ENCODE measurements at places on chromosomes 2 and 18.

- DNase-seq, result no peak
Measured at GRCh38 chr2:127044165-127044718, 62.7 kb downstream of the BIN1 start.

- peak; percentile 45 for DNase-seq
Measured at GRCh38 chr2:230866756-230867523, 2.2 kb downstream of the ITM2C start.

DNA sequence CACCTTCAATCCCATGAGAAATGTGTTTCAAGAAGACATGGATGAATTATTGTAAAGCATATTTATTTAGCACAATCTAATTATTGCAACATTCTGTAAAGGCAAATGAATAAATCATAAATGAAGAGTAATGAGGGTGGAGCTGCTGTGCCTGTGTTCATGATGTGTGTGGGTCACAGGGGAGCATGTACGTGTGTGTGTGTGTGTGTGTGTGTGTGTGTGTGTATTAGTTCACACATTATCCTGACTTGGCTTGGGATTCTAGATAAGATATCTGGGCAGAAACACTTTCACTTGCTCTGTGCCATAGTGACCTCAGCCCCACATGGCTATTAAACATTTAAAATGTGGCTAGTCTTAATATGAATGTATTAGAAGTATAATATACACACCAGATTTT is 361.8 kb downstream of the ALK start:
- DNase-seq, result no peak

DNA sequence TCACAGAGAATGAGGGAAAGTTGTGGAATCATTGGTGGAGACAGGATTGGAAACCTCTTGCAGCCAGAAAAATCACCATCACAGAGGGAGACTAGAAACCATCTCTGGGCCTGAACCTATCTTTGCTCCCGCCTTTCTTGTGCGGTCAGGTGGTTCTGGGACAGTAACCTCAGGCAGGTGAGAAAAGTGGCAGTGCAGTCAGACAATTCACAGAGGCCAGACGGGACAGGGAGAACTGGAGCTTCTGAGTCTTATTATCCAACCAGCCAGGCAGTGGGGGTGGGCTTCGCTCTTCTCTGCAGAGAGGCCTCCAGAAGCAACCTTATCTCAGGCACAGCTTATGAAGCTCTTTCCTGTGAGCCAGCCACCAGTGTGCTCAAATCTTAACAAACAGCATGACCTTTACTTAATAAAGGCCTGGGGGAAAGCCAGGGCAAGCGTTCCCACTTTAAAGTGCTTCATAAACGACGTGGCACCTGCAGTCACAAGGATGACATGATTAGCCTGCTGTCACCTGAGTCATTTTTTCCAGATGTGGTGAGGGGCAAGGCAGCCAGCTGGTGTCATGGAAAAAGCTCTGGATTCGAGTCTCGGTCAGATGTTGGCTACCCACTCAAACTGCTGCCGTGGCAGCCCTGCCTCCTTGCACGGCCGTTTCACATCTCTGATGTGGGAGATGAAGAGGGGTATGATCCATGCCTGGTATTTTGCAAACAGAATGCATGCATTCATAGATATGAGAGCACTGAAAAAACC is 109.7 kb downstream of the B3GNT2 start:
- DNase-seq, result no peak

DNA sequence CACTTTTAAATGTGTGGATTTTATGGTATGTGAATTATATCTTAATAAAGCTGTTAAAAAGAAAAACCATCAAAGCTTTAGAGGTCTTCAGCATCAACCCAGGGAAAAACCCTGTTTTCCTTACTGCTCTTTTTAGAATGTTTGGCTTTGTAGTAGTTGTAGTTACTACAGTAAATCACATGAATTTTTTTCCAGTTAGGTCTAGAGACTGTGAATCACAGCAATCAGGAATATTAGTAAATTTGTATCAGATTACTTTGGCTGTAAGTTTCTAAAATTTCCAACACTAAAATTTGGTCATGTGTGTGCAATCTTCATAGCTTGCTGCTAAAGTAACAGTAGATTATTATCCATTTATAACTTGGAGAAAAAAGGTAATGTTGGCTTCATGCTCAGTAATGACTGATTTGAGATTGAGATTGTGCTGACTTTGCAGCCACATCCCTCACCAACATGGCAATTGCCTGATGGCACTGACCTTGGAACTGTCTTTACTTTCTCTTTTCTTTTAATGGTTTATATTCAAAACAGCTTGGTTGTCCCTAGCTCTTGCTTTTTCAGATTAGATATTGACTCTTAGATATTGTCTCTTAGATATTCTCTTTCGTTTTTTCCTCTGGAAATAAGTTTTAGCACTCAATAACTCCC is 41.1 kb downstream of the LCLAT1 start:
- no peak for DNase-seq

DNA sequence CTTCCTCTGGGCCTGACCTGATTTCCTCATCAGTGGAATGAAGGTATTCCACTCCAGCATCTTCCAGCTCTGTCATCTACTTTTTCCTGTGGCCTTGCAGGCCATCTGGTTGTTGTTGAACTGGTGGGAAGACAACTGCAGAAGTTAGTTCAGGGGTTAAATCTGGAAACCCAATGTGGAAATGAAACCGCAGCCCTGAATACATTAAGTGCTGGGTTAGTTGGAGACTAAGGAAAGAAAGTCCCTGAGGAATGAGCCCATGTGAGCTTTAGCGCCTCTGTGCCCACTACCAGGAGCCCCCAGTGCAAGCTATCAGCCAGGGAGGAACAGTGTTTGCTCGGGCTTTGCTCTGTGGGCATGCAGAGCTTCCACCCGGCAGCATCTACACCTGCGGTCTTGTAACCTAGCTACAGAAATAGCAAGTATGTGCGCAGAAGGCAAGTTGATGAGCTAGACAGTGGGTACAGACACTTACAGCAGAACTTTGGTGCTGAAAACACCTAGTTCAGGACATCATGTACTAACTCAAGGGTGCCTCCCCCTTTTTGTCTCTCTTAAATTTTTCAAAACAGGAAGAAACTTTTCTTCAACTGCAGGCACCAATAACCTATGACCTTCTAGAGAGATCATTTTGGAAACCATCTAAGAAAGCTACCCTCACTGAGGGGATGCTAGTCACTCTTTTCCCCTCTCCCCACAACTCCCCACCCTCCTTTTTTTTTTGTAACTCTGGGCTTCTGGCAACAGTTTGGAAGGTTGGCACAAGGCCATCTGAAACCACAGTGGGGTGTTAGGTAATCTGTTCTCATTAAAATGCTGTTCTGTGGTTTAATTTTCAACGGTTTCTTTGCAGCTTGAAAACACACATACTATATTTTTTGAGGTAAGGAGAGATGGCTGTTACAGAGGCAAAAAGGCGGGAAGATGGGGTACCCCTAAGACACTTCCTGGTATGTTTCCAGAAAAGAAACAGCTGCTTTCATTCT is 18.3 kb upstream of the CXCR4 start:
- DNase-seq, result no peak

GRCh38 chr2:12107939-12108338 is 361.5 kb downstream of the LPIN1 start:
- no peak for DNase-seq

- DNase-seq, result no peak
Measured at GRCh38 chr18:43789234-43790000, 512.1 kb upstream of the SYT4 start.

- no peak for DNase-seq
Measured at GRCh38 chr2:112924360-112924759, 13.4 kb downstream of the IL37 start.

GRCh38 chr2:10447895-10448575 is at the start of gene ODC1:
TSS of gene ODC1 (minus strand) at chr2:10448327. CDS start at chr2:10445032, 3,295 bp downstream.
- peak; percentile 97 for DNase-seq

- DNase-seq, result no peak
Measured at GRCh38 chr18:57930476-57930875, 113.5 kb upstream of the NEDD4L start.

- no peak for DNase-seq
Measured at GRCh38 chr2:64192125-64192479, 47.9 kb upstream of the PELI1 start.

DNA sequence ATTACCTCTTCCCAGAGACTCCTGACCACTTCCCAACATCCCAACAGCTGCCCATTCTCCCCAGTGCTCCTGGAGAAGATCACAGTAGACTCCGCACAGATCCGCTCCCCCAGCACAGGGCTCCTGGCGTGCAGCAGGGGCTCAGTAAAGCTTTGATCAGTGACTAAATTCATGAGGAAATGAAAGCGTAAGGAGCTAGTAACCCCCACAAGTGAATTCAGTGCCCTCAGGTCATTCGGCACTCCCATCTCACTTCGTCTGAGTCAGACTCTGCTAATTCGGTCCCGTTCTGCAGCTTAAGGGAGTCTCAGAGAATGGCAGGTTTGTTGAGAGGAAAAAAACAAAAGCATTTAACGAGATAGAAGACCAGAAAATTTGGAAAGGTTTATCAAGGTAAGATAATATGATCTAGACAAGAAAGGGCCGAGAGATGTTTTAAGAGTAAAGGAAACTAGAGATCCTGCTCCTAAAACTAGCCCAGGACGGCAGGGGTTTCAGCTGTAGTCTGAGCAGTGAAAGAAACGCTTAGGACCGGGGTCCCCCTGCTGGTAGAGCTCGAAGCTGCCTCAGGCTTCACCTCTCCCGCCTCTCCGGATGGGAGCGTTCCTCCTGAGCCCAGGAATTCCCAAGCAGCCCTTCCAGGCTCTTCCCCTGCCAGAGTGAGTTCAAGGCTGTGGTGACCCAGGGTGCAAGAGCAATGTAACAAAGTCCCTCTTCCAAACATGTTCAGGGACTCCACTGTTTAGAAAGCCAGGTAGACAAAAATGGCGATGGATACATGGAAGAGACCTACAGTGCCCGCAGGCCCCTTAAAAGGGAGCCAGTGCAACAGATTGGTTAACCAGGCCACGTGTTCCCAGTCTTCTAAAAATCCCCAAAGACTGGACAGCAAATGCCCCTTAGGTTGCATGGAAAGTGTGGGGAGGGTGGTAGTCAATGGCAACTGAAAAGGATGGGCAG is 127.3 kb downstream of the DNER start:
- DNase-seq, result no peak

- no peak for DNase-seq
Measured at GRCh38 chr2:85309699-85310321, 18.0 kb downstream of the TGOLN2 start.

- DNase-seq, result no peak
Measured at GRCh38 chr2:10225291-10226037, 77.2 kb upstream of the HPCAL1 start.

- DNase-seq, result no peak
Measured at GRCh38 chr2:78681386-78681785, 344.1 kb upstream of the REG3G start.

GRCh38 chr2:137976274-137976673 is 12.0 kb downstream of the HNMT start:
- no peak for DNase-seq

GRCh38 chr18:40751186-40751585 is 1203.8 kb upstream of the PIK3C3 start:
- DNase-seq, result no peak

DNA sequence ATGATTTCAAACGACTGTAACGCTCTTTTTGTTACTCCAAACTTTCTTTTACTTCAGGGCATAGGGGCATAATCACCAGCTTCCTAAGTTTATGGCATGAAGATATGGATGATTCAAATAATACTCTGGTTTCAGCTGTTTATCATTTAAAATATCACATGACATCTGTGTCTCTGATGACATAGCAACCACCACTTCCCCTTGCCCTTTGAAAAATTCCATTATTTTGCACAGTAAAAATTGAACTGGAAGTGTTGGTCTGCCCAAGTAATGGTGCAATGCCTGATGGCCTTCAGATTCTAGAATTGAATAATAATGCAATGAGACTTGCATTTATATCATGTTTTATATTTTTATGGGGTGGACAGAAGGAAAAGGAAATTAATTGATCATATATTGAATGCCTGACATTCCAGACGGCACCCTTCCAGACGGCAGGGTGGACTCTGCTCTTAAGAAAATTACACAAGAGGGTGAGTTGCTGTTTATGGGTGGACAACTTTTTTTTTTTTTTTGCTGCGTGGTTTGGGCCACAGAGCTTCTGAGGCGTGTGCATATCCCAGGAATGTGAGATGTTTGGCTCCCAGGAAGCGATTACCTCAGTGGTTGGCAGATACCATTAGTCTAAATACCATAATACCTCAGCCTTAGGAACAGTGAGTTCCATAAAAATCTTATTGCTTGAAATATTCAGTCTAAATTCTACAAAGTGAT is 101.7 kb upstream of the ZNF521 start:
- DNase-seq, result no peak

- DNase-seq, result no peak
Measured at GRCh38 chr2:73933194-73933593, 6.5 kb downstream of the DGUOK start.

DNA sequence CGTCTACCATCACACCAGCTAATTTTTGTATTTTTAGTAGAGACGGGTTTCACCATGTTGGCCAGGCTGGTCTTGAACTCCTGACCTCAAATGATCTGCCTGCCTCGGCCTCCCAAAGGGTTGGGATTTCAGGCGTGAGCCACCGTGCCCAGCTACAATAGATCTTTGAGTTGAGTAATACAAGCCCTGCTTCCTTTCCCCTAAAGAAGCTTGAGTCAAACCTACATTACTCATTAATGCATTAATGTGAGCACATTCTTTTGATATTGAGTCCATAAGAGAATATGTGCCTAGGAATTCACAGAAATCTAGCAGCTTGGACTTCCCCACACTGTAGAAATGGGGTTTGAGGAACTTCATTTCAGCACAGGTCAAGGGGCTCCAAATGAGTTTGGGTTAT is 39.6 kb downstream of the PSMG2 start:
- no peak for DNase-seq

DNA sequence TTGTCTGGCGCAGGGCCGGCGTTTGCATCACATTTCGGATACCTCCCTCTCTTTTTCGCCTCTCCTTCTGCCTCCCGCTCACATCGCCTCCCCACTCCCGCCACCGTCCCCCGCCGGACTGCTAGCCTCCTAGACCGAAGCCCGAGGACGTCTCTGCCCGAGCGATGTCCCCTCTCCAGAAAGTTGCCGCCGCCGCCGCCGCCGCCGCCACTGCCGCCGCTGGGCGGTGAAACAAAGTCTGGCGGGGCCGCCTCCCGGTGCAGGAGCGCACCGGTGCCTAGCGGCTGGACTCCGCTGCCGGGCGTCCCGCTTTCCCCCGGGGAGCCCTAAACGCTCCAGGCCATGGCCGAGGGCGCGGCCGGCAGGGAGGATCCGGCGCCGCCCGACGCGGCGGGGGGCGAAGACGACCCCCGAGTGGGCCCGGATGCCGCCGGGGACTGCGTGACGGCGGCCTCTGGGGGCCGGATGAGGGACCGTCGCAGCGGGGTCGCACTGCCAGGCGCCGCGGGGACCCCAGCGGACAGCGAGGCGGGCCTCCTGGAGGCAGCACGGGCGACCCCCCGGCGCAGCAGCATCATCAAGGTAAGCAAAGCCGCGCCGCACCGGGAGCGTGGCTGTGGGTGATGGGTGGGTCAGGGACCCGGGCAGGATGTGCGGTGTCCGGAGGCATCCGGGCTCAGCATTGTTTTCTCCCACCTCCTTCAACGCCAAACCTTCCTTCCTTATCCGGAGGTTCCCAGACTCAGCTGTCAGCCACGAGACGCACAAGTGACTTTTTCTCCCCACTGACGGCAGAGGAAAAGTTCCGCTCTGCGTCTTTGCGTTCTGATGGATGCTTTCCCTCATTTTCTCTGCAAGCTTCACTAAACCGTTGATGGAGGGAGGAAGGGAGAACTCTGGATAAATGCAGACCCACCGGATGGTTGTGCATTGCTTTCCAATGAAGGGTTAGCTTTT is 643 bp downstream of the PLCL1 start:
- DNase-seq, result no peak

- no peak for DNase-seq
Measured at GRCh38 chr2:3302751-3303582, 74.7 kb downstream of the EIPR1 start.

- no peak for DNase-seq
Measured at GRCh38 chr2:44744961-44745892, 196.3 kb upstream of the SIX3 start.

- DNase-seq, result no peak
Measured at GRCh38 chr18:45250479-45250878, 364.8 kb upstream of the SLC14A2 start.
